Globus pallidus (tissue), 1 donor: ENCODE measurements at places on chromosomes 2 and 18.

- DNase-seq = no peak
Observed at GRCh38 chr2:201807452-201807999, 1.2 kb downstream of the CDK15 start.

DNA sequence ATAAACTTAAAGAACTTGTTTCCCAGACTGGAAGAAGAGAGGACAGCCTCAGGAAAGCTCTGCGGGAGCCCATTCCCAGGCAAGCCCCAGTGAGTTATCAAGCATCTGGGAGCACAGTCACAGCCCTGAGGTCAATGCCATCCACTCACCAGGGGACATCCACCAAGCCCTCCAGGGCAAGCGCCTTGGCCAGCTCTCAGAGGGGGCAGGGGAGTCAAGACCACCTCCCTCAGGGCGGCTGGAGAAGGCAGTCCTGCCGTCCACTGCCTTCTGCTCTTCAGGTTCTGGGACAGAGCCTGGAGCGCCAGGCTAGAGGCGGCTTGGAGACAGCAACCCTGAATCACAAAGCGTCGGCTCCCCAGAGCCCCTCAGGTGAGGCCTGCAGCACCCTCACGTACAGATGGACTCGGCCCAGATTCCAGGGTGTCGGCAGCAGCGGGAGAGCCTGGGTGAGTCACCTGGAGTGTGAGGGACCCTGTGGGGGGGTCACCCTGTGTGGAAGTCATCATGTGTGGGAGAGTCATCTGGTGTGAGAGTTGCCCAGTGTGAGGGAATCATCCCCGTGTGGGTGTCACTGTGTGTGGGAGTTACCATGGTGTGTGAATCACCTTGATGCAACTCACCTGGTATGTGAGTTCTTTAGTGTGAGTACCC is 100.9 kb upstream of the TEX51 start:
- no peak for DNase-seq

GRCh38 chr18:77650799-77651385 is 401.2 kb downstream of the GALR1 start:
- DNase-seq = peak; percentile 61

- no peak for DNase-seq
Observed at GRCh38 chr2:88842656-88843460, 151.4 kb downstream of the RPIA start.

DNA sequence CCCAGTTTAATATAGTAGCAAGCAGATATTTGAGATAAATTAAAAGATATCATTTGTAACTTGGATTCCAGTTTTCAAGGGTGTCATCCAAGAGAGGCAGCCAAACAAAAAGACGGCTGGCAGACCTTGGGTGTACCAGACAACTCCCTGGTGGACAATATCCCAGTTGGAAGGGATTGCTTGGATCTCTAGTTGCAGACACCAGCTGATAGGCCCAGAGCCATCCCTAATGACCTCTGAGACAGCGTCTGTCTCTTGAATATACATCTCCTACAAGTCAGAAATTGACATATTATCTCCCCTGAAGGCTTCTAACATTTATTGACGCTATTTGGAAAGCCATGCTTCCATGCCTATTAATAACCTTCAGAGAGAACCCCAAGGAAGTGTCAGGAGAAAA is 67.7 kb downstream of the ACVR1 start:
- no peak for DNase-seq

- no peak for DNase-seq
Observed at GRCh38 chr2:151767536-151767935, 33.3 kb upstream of the NEB start.

DNA sequence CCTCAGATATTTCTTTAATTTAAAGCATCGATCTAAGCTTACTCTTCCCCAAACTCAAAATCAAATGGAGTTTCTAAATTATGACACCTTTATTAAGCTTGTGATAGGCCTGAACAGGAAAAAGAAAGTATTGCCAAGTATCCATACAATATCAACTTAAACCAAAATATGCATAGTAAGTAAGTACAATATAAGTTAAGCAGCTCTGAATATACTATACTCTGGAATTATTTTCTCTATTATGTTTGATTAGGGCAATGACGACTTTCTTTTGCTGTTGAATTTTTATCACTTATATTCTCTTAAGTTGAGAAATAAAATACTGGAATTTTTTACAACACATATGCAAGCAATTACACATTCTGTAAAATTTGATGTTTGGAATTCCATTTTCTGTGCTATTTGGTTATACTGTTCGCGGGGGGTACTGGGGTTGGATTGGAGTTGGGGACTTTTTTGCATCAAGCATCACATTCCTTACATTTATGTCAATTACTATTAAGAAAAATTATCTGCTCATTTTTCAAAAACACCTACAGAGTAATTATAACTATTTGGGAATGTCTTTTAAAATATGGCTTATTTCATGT is 2.2 kb downstream of the COL5A2 start:
- DNase-seq = no peak
